ENCODE measurements at places on chromosomes 16 and 17.

DNA sequence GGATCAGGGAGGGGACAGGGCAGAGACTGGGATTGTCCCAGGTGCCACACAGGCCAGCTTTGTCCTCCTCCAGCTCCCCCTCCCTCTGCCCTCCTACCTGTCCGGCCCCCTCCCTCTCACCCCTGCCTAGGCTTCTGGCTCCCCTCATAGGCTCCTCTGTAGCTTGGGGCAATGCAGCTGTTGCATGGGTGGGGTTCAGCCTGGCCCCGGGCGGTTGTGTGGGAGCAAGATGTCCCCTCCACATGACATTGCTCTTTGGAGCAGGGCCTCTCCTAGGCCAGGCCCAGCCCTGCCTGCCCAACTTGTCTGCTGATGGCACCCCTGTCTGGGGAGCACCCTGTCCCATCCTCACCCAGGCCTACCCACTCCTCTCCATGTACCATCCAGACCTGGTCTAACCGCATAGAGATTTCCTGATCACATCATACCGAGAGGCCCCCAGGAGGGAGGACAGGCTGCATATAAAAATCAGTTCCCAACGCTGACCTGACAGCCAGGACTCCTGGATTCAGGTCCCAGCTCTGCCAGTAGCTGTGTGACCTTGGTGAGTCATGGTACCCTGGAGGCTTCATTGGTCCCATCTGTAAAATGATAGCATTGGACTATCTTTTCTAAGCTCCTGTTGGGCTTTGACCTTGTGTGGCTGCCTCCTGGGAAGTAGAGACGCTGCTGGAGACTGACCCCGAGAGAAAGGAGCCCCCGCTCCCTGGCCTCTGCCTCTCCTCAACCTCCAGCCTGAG is 48.8 kb upstream of the DLX4 start:
- DNase-seq, result no peak

- DNase-seq, result no peak
These were observed at the start of gene CDH3 for GRCh38 chr16:68644715-68645493. CDH3 (plus strand) TSS chr16:68645310; CDS start chr16:68645380, 70 bp downstream.

- no peak for DNase-seq
These were observed 77.9 kb downstream of the SDR42E1 start for GRCh38 chr16:81933361-81933760.

GRCh38 chr17:44310609-44311376 is 2.4 kb downstream of the RUNDC3A start:
- DNase-seq, result no peak

DNA sequence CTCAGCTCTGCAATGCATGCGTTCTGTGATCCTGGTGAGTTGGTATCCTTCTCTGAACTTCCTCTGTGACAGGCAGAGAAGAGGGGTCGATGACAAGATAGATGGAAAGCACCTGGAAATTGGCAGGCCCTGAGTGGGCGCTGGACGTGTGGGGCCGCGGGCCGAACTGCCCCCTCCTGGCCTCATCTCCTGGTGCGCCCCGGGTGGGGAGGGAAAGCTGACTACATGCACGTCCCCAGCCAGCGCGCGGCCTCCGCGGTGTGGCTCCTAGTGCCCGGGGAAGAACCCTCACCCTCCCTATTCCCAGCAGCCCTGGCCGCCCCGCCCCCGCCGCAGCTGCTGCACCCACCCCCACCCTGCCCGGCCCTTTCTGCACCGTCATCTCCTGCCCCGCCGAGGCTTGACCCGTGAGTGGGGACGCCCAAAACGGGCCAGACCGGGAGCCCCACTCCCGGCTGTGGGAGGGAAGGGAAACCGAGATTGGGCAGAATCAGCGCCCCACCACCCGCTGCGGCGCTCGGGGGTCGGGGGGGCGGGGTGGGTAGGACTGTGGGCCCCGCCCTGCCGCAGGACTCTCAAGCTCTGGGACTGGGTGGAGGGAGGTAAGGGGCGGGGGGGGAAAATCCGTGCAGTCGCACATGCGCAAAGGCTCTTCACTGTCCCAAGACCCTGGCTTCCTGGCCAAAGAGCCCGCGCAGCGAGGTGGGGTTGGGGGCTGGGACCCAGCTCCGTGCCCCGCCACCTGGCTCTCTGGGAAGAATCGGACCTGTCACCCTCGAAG is at the start of gene NOL3:
NOL3 (plus strand) TSS at position 371 of the 781 bp plus-strand sequence.
- no peak for DNase-seq

DNA sequence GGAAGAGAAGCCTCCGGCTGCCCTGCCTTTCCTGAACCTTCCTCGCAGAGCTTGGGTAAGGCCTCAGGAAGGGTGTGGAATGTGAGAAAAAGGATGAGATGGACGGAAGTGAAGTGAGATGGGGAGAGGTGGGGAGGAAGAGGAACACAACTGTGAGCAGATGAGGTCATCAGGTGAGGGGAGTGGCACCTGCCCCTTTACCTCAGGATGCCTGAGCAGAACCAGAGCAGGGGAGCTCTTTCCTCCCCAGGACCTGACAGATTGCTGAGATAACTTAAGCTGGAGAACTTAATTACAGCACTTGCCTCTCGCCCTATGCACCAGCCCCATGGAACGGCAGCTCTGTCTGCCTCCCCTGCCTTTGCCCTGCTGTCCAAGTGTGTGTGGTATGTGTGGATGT is 29.8 kb downstream of the TMEM132E start:
- DNase-seq, result no peak

GRCh38 chr16:57892447-57893096 is 78.4 kb downstream of the CNGB1 start:
- DNase-seq, result no peak

DNA sequence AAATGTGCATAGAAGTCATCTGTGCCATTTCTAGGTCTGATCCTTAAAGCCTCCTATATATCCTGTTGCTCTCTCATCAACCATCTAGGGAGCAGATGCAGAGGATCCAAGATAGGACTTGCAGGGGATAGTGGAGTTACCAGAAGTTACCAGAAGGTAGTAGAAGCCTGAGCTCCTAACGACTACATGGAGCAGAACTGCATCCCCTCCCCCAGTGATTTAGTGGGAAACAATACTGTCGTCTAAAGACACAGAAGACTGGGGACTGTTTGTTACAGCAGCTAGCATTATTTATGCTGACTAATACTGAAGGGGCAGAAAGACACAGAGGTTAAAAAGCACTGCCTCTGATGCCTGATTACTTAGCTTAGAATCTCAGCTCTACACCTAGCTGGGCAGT is 15.8 kb downstream of the GP2 start:
- no peak for DNase-seq

DNA sequence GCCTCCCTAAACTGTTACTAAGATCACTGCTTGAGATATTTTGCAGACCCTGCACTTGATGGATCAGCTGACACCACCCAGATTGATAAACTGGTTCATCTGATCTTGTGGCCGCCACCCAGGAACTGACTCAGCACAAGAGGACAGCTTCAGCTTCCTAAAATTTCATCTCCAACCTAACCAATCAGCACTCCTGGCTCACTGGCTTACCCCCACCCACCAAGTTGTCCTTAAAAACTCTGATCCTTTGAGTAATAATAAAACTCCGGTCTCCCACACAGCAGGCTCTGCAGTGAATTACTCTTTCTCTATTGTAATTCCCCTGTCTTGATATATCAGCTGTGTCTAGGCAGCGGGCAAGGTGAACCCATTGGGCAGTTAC is 174.8 kb downstream of the UTP18 start:
- DNase-seq, result no peak

Measured in OCI-LY7 (cell line).